WTC11 (cell line): ENCODE measurements at places on chromosomes 3 and 15. TPM values are rescaled to one million over a fixed set of nuclear protein-coding genes. Genes with fewer than 3 reads are reported as not detected.

DNA sequence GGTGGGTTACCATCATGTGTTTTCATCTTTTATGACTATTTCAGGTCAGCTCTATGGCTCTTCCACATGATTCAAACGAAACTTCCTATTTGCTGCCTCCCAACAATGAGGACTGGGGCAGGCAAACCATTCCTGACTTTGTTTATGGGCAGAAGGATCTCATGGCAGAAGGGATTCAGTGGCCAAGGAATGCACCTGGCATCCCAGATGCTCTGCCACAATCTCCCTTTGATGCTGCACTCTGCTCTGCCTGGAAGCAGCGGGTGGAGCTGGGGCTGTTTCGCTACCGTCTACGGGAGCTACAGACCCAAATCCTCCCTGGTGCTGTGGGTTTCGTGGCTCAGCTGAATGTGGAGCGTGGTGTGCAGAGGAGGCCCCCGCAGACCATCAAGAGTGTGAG lies 6.8 kb downstream of the GDPGP1 start:
- no peak overlapping the region for H3K27ac ChIP-seq
- no peak overlapping the region for H3K4me3 ChIP-seq
- no peaks in the 10 kb centered on the region for H3K27me3 ChIP-seq
- DNase-seq, result no peak
- peaks cover 10% of the 10 kb centered on the region; the same call in 1 of the 2 replicates for H3K36me3 ChIP-seq

GRCh38 chr3:160986069-160986468 lies 119.1 kb downstream of the B3GALNT1 start:
- peaks cover 31% of the 10 kb centered on the region for H3K36me3 ChIP-seq
- no peak for DNase-seq
- no peak overlapping the region for H3K4me3 ChIP-seq

- H3K27ac ChIP-seq, result peak overlapping the region; percentile 14; the same call in 1 of the 2 replicates
- peaks cover 49% of the 10 kb centered on the region for H3K4me1 ChIP-seq
- H3K27me3 ChIP-seq, result no peaks in the 10 kb centered on the region
- H3K4me3 ChIP-seq, result no peak overlapping the region
Observed at GRCh38 chr3:100270215-100270583, 9.4 kb downstream of the TBC1D23 start.

DNA sequence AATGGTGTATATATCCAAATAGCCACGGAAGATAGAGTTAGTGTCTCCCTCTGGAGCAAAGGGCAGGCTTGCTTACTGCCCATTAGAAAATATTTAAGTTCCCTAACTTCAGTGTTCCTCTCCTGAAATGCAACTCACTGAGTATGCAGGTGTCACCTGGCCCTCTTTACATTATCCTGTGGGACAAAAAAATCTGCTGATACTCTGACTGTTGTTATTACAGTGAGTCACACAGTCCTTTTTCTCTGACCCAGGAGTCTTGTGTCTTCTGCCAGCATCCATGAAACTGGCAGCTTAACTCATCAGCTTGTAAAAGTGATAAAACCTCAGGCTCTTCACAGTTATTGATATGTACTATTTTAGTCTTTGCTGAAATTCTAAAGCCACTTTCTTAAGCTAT lies 42.2 kb upstream of the RASGRF1 start:
- H3K4me3 ChIP-seq, result no peak overlapping the region
- peaks cover 15% of the 10 kb centered on the region for H3K27me3 ChIP-seq
- no peak overlapping the region for H3K27ac ChIP-seq
- no peaks in the 10 kb centered on the region for H3K36me3 ChIP-seq

DNA sequence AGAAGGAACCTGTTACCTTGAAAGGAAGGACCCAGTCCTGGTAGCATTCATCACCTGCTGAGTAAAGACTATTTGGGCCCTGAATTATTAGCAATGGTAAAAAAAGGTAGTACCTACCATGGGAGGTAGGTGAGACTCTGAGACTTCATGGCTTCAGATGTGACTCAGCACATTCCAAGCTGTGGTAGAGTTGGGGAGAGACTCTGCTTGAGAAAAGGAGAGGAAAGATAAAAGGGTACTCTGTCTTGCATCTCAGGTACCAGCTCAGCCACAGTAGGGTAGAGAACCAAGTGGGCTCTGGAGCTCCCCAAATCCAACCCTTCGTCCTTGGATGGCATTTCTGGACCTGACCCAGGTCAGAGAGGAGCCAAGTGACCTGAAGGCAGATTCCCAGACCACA lies 430.4 kb downstream of the TBL1XR1 start:
- DNase-seq, result no peak
- no peaks in the 10 kb centered on the region for H3K27me3 ChIP-seq
- no peak overlapping the region for H3K4me3 ChIP-seq
- no peaks in the 10 kb centered on the region for H3K4me1 ChIP-seq
- no peak overlapping the region for H3K27ac ChIP-seq
- peaks cover 28% of the 10 kb centered on the region for H3K36me3 ChIP-seq

- H3K36me3 ChIP-seq, result peaks cover 35% of the 10 kb centered on the region
- H3K27ac ChIP-seq, result no peak overlapping the region
- no peak overlapping the region for H3K4me3 ChIP-seq
- H3K27me3 ChIP-seq, result no peaks in the 10 kb centered on the region
Observed at GRCh38 chr15:56184516-56184915, 59.2 kb downstream of the RFX7 start.

DNA sequence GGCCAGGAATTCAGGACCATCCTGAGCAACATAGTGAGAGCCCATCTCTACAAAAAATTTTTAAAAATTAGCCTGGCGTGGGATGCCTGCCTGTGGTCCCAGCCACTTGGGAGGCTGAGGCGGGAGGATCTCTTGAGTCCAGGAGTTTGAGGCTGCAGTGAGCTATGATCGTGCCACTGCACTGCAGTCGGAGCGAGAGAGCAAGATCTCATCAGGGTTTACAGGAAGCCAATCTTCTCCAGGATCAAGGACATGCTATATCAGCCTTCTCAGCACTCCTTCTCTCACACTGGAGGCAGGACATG lies 451 bp upstream of the STOML1 start:
- H3K4me3 ChIP-seq, result peak overlapping the region; percentile 37
- H3K27me3 ChIP-seq, result peaks cover 13% of the 10 kb centered on the region
- no peak for DNase-seq
- H3K36me3 ChIP-seq, result no peaks in the 10 kb centered on the region
- peaks cover 36% of the 10 kb centered on the region for H3K4me1 ChIP-seq

- no peak overlapping the region; the same call in 1 of the 2 replicates for H3K27ac ChIP-seq
- no peak for DNase-seq
- H3K27me3 ChIP-seq, result no peaks in the 10 kb centered on the region
- peaks cover 51% of the 10 kb centered on the region for H3K36me3 ChIP-seq
- H3K4me3 ChIP-seq, result no peak overlapping the region
Observed at GRCh38 chr3:196398782-196399181, 33.4 kb downstream of the UBXN7 start.

DNA sequence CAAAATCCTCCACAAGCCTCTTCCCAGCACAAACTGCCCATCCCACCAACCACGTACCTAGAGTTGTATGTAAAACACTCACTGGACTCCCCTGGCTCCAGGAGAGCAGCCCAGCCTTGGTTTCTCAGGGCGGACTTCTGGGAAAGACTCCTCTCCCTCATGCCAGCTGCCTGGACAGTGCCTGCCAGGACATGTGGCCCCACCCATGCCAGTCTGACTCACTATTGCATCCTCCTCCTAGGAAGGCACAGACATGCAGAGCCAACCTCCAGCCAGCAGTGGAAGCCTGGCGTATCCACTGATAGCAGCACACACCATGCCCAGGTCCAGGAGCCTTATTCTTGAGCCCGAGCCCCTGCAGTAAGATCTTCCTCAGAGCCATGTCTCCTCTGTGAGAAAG lies 8.6 kb downstream of the PKM start:
- DNase-seq, result no peak
- H3K36me3 ChIP-seq, result peaks cover 71% of the 10 kb centered on the region
- peak overlapping the region; percentile 6; the same call in 1 of the 2 replicates for H3K27ac ChIP-seq
- peaks cover 57% of the 10 kb centered on the region for H3K4me1 ChIP-seq
- no peaks in the 10 kb centered on the region for H3K27me3 ChIP-seq

- no peaks in the 10 kb centered on the region for H3K36me3 ChIP-seq
- DNase-seq, result no peak
Observed at GRCh38 chr15:31801152-31801551, 229.2 kb upstream of the CHRNA7 start.

DNA sequence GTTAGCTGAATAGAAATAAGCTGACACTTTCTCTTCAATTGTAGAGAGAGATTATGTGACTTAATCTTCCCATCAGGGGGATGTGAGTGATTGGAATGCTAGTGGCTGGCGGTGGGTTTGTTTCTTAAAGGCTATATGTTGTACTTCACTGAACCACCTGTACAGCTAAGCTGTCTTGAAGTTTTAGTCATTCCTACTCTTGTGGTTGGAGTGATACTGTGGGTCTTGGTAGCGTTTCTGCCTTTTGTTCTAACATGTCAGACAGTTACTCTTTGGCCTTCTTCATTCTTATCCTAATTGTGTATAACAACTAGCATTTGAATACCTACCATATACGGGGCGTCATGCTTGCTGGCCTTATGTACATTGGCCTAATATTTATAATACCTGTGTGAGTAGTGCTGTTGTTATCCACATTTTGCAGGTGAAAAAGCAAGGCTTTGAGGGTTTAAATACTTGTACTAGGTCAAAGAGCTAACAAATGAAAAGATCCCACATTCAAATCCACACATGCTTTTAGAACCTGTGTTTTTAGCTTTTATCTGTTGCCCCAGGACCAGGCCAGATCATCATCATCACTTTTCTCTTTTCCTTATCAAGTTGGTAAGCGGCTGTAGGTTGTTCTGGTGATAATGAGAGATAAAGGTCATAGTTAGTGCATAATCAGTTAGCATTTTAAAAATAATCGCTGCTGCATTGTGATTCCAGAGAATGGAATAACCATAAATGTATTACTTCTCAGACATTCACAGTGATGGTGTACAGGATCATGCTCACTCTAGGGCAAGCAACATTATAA lies 50.2 kb downstream of the AKAP13 start:
- no peaks in the 10 kb centered on the region for H3K27me3 ChIP-seq
- peak overlapping the region; percentile 74 for H3K27ac ChIP-seq
- H3K4me1 ChIP-seq, result peaks cover 48% of the 10 kb centered on the region
- no peaks in the 10 kb centered on the region for H3K36me3 ChIP-seq

DNA sequence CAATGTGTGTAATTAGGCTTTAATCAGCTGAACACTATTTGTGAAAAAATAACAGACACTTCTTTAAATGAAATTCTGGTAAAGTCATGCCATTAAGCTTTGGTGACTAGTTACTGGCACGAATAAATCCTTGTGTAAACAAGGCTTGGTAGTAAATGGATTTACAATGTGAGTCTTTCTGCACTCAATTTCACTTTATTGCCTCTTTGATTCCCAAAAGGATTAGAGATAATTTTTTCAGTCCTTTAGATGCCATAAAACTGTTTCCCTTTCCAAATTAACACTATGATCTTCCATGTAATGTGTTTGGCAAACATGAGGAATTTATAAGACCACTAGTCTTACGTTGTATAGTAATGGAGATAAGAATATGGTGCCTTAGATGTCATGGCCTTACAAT lies 339.5 kb upstream of the DNAJC19 start:
- H3K4me1 ChIP-seq, result peaks cover 20% of the 10 kb centered on the region
- H3K4me3 ChIP-seq, result no peak overlapping the region
- H3K27ac ChIP-seq, result no peak overlapping the region
- no peaks in the 10 kb centered on the region for H3K36me3 ChIP-seq
- H3K27me3 ChIP-seq, result no peaks in the 10 kb centered on the region

GRCh38 chr3:94734206-94734605 lies 671.3 kb downstream of the NSUN3 start:
- no peaks in the 10 kb centered on the region for H3K36me3 ChIP-seq
- H3K27me3 ChIP-seq, result no peaks in the 10 kb centered on the region
- H3K4me3 ChIP-seq, result no peak overlapping the region
- no peak overlapping the region for H3K27ac ChIP-seq
- H3K4me1 ChIP-seq, result no peaks in the 10 kb centered on the region

DNA sequence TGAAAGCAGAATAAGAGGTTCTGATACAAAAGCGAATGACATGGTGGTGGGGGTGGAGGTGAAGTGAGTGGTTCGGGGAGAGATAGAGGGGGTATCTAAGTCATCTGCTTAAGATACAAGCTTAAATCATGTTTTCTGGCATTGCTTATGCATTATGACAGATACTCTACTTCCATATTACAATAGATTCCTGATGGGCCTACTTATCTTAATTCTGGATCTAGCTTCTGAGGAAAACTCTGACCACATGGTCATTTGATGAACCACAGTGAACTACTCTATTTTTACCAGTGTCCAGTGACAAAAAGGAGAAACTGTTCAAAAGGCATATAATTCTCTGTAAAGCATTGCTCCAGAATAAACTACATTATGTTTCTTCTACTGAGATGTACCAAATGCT lies 673.7 kb upstream of the CCDC54 start:
- H3K4me1 ChIP-seq, result peaks cover 11% of the 10 kb centered on the region
- H3K27me3 ChIP-seq, result no peaks in the 10 kb centered on the region
- no peak for DNase-seq
- H3K36me3 ChIP-seq, result no peaks in the 10 kb centered on the region; the same call in 1 of the 2 replicates
- H3K27ac ChIP-seq, result no peak overlapping the region

- no peaks in the 10 kb centered on the region for H3K4me1 ChIP-seq
- H3K27ac ChIP-seq, result no peak overlapping the region
- no peak for DNase-seq
- H3K36me3 ChIP-seq, result peaks cover 28% of the 10 kb centered on the region
- H3K4me3 ChIP-seq, result no peak overlapping the region
Observed at GRCh38 chr3:111902534-111902933, 43.5 kb downstream of the PHLDB2 start.

- peaks cover 5% of the 10 kb centered on the region for H3K36me3 ChIP-seq
- DNase-seq, result no peak
- no peaks in the 10 kb centered on the region for H3K27me3 ChIP-seq
- H3K27ac ChIP-seq, result no peak overlapping the region
- no peaks in the 10 kb centered on the region for H3K4me1 ChIP-seq
- no peak overlapping the region for H3K4me3 ChIP-seq
Observed at GRCh38 chr15:100141311-100142001, 200.3 kb downstream of the ADAMTS17 start.

DNA sequence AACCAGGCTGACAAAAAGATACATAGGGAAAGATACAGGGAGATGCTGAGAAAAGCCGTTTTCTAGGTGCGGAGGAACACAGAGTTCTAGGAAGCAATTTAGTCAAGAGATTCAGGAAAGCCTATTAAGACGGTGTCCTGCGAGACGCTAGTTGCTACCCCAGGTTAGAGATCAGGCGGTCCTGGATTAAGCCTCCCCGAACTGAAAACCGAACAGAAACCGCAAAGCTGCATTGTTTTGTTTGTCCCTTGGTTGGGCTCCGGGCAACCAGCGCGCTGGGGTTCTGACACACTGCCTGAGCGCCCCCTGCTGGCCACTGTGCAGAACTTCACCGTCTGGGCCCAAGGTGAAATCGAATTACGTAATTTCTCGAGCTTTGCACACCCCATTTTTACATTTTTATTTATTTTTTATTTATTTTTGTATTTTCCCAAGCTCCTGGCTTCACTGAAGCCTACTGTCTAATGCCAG lies 37.3 kb upstream of the NDUFB4 start:
- peak overlapping the region; percentile 95 for H3K4me3 ChIP-seq
- no peaks in the 10 kb centered on the region for H3K36me3 ChIP-seq
- peaks cover 26% of the 10 kb centered on the region for H3K4me1 ChIP-seq
- peaks cover 12% of the 10 kb centered on the region for H3K27me3 ChIP-seq
- DNase-seq, result peak; percentile 90

Gene NDN
- 40.0 to 49.7 TPM (median 45.1 TPM) in 3 replicates for total RNA-seq

Gene LDHAL6B
- total RNA-seq, result not detected in 3 replicates

Gene CIP2A
- 29.3 to 32.8 TPM (median 32.0 TPM) in 3 replicates for total RNA-seq

Gene SLC38A3
- 0.90 to 1.6 TPM (median 1.3 TPM) in 3 replicates for total RNA-seq

Gene DOCK3
- 5.2 to 5.6 TPM (median 5.5 TPM) in 3 replicates for total RNA-seq

Gene PPP1R2
- 28.1 to 34.0 TPM (median 32.9 TPM) in 3 replicates for total RNA-seq

Gene TMCO5A
- not detected in 3 replicates for total RNA-seq

Gene KNG1
- total RNA-seq, result 0.13 to 0.44 TPM (median 0.34 TPM) in 3 replicates

Gene ASB14
- not detected in 3 replicates for total RNA-seq

Gene SPTSSB
- total RNA-seq, result 14.1 to 17.8 TPM (median 15.7 TPM) in 3 replicates
